Renal cortical epithelial cell (primary cell): ENCODE measurements at places on chromosomes 4 and X. TPM values are rescaled to one million over a fixed set of nuclear protein-coding genes. Genes with fewer than 3 reads are reported as not detected.
A peak's percentile ranks its signal among the peaks of the same experiment; 100 is the strongest.

GRCh38 chrX:75273483-75273882, 402 bp upstream of the UPRT start:
- no peak for DNase-seq

DNA sequence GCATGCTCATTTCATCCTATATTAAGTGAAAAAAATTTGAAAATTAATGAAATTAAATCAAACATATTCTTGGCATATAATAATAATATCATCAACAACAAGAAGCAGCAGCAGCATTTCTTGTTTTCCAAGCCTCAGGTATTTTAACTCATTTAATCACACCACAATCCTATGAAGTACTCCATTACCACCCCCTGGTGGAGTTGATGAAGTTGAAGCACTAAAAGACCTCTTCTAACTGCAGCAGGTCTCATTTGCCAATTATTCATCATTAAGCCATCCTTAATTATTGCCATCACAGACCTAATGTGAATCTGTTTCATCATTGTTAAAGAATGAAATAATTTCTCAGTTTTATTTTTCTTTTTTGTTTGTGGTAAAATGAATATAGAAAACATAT, 801.4 kb upstream of the GRID2 start:
- DNase-seq: peak; percentile 53

GRCh38 chrX:132171478-132171877, 43.7 kb upstream of the FRMD7 start:
- peak; percentile 2 for DNase-seq

GRCh38 chr4:1398681-1399507, 7.3 kb downstream of the NKX1-1 start:
- no peak for DNase-seq

Gene PPEF2
- not detected in 2 replicates for total RNA-seq

Gene GPR34
- not detected in 2 replicates for total RNA-seq
